Subcutaneous preadipocyte (primary cell): ENCODE measurements at places on chromosomes 3 and 15. TPM values are rescaled to one million over a fixed set of nuclear protein-coding genes. Genes with fewer than 3 reads are reported as not detected.

The SLCO2A1 gene
- under 0.01 TPM in 2 replicates for total RNA-seq

The TMIE gene
- not detected in 2 replicates for total RNA-seq

The MESP2 gene
- 0.78 and 1.1 TPM in 2 replicates for total RNA-seq

The ADGRG7 gene
- not detected in 2 replicates for total RNA-seq

The SH3GL3 gene
- under 0.01 and 0.20 TPM in 2 replicates for total RNA-seq

The IREB2 gene
- total RNA-seq: 19.8 and 21.9 TPM in 2 replicates

The SUCNR1 gene
- total RNA-seq: not detected in 2 replicates

The ALDH1A2 gene
- 2.9 and 4.7 TPM in 2 replicates for total RNA-seq

The HESX1 gene
- 0.37 and 1.2 TPM in 2 replicates for total RNA-seq

The IL16 gene
- 1.6 and 4.0 TPM in 2 replicates for total RNA-seq

The GAP43 gene
- total RNA-seq: 0.39 and 0.73 TPM in 2 replicates

The TNNC1 gene
- total RNA-seq: 0.37 TPM in 1 of 2 replicates, not detected in the other

The IL20RB gene
- 1.8 and 3.1 TPM in 2 replicates for total RNA-seq

The SLC2A2 gene
- not detected in 2 replicates for total RNA-seq

The SNX22 gene
- under 0.01 and 0.39 TPM in 2 replicates for total RNA-seq

The KIF15 gene
- total RNA-seq: 10.7 and 17.4 TPM in 2 replicates

The PRSS50 gene
- total RNA-seq: not detected in 2 replicates

The TRH gene
- total RNA-seq: not detected in 2 replicates

The SCN11A gene
- total RNA-seq: under 0.01 TPM in 1 of 2 replicates, not detected in the other

The SERINC4 gene
- total RNA-seq: 0.20 TPM in 1 of 2 replicates, not detected in the other

The CCDC13 gene
- 1.4 and 2.2 TPM in 2 replicates for total RNA-seq

The SOX14 gene
- total RNA-seq: not detected in 2 replicates

The CHL1 gene
- 0.20 and 15.1 TPM in 2 replicates for total RNA-seq

The MUC13 gene
- total RNA-seq: not detected in 2 replicates

The SRP14 gene
- total RNA-seq: 69.6 and 75.3 TPM in 2 replicates

The RASSF1 gene
- 23.9 and 25.0 TPM in 2 replicates for total RNA-seq

The RYR3 gene
- under 0.01 TPM in 1 of 2 replicates, not detected in the other for total RNA-seq

The P2RY14 gene
- not detected in 2 replicates for total RNA-seq

The ZPLD1 gene
- not detected in 2 replicates for total RNA-seq

The ABI3BP gene
- total RNA-seq: 74.2 and 93.6 TPM in 2 replicates

The IL17RB gene
- total RNA-seq: under 0.01 TPM in 1 of 2 replicates, not detected in the other

The CHSY1 gene
- 20.2 and 27.2 TPM in 2 replicates for total RNA-seq

The ACSBG1 gene
- under 0.01 TPM in 1 of 2 replicates, not detected in the other for total RNA-seq

The UROC1 gene
- not detected in 2 replicates for total RNA-seq

The BOC gene
- 2.2 and 12.9 TPM in 2 replicates for total RNA-seq

The ATP8B4 gene
- 1.4 and 2.6 TPM in 2 replicates for total RNA-seq

The PHLDB2 gene
- 32.6 and 47.8 TPM in 2 replicates for total RNA-seq
